ENCODE measurements at places on chromosomes 6 and 20.

GRCh38 chr6:41344876-41345275 is 9.5 kb downstream of the NCR2 start:
- DNase-seq, result peak; percentile 37

- no peak for DNase-seq
Observed at GRCh38 chr6:30882204-30882758, 2.0 kb upstream of the DDR1 start.

GRCh38 chr6:148747145-148747470 is 278 bp downstream of the UST start:
- DNase-seq, result no peak

DNA sequence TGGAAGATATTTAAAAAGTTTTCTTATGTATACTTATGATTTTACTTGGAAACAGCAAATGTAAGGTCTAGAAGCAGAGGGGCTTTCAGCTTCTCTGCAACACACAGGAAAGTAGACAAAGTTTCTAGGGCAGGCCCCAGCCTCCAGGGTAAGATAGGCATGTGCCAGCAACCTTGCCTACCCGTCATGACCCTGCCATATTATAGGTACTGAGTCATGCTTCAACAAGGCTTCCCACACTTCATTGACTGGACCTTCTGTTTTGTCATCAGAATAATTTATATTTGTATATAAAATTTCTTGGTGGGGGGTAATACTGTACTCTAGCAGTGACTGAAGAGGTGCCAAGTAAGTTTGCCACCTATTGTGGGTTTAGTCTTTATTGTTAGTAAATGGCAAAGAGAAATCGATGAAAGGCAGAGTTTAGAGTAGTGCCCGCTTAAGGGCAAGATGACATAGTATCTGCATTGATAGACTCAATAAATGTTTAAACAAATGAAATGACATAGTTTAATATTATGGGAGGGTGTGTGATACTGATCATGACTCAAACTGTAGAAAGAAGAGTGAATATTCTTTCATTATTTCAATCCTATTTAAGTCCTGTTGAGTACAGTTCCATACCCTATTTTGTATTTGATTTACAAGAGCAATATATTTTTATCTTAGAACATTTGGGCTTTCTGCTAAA is 95.6 kb downstream of the JARID2 start:
- DNase-seq, result no peak

GRCh38 chr6:7086488-7086887 is 21.3 kb upstream of the RREB1 start:
- peak; percentile 44 for DNase-seq

DNA sequence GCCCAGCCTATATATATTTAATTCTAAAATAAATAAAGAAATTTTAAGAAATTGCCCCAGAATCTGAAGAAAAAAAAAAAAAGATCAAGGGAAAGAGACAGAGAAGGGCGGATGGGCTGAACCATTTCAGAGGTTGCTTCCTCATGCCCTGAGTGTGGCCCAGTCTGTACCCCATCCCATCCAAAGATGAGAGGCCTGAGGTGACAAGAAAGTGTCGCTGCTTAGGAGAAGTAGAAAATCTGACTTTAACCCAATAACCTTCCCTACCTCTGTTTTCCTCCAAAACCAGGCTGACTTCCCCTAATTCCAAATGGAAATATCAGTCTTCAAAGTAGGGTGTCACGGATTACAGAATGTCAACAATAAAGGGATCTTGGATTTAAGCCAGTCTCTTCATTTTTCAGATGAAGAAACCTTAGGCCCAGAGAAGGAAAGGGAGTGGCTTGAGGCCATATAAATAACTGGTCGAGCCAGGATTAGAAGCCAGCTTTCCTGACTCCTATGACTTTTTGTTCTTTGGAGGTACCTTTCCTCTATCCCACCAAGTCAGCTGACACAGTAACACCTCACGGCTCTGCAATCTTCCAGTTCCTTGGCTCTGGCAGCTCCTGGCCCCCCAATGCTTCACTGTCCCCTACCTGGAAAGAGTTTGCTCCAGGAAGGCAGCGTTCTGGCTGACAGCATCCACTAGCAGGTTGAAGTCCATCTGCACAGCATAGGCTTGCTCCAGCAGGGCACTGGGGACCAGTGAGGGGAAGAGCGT is 10.1 kb downstream of the GSS start:
- DNase-seq, result no peak

DNA sequence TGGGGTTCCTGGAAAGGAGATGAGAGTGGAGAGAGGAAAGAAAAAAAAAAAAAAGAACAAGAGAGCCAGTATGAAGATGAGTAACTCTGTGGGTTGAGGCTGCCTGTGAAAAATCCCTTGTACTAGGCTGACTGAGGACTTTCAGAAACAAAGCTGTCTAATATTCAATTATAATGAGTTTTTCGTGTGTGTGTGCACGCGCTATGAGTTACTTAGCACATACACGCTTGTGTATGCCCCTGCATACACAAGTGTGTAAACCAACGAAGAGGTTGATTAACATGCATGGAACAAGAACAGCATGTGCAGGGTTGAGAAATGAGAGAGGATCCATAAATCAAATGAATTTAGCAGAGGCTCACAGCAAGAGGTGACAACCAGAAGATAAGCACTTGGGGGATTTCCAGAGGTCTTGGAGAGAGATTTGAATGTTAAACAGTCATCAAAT is 4.8 kb upstream of the RBPJL start:
- DNase-seq, result no peak

DNA sequence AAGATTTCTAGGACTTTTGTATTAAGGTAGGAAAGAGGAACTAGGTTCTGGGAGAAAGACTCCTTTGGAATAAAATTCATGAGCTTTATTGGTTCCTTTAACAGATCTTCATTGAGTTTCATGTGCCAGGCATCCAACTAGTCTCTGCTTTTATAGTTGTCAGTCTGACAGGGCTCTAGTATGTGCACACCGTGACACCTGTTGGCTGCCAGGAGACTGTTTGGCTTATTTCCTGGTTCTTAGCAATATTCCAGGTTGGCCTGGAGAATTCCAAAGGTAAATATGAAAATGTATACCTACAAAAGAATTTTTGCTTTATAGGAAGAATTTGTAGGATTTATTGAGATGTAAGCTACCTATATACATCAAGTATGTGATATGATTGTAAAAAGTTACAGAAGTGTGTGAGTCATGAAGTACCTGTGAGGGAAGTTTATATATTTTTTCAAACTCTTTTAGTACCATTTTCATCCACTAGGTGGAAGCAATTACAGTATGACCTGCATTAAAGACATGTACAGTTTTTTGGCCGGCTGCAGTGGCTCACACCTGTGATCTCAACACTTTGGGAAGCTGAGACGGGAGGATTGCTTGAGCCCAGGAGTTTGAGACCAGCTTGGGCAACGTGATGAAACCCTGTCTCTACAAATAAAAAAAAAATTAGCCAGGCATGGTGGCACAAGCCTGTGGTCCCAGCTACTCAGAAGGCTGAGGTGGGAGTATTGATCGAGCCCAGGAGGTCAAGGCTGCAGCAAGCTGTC is 35.2 kb downstream of the NDUFAF5 start:
- peak; percentile 43 for DNase-seq

- DNase-seq, result no peak
Observed at GRCh38 chr6:31940256-31940664, 5.6 kb upstream of the CFB start.

DNA sequence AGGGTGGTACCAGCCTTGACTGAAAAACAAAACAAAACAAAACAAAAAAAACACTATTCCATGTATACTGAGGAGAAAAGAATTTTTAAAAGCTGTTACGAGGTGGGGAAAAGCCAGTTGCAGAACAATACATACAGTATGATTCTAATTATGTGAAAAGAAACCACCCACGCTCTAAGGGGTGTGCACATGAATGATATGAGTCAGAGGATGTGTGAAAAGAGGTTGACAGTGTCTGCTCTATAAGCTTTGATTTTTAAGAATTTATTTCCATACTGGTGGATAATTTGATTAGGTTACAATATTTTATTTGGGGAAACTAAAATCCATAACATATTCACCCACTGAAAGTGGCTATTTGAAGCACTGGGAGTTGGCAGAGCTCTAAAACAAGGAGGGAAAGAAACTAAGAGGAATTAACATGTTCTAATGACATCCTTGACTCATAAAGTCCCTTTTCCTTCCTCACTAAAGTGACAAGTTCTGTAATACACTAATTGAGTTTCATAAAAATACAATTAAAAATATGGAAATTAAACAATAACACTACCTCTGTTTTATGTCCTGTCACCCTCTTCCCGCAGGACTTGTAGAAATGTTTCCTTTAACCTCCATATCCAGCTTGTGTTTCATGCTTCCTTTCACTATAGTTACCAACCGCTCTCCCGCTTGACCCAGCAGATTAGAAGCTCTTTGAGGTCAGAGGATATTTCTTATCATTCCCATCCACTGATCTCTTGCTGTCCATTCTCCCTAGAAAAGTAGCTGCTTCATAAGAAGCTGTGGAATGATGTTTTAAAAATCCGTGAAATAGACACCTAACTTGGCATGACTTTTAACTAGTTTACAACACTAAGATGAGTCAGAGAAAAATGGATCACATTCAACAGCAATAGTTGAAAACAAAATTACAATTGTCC is 118.6 kb upstream of the CCDC28A start:
- no peak for DNase-seq

GRCh38 chr20:12790859-12791258 is 217.9 kb upstream of the SPTLC3 start:
- DNase-seq, result no peak

DNA sequence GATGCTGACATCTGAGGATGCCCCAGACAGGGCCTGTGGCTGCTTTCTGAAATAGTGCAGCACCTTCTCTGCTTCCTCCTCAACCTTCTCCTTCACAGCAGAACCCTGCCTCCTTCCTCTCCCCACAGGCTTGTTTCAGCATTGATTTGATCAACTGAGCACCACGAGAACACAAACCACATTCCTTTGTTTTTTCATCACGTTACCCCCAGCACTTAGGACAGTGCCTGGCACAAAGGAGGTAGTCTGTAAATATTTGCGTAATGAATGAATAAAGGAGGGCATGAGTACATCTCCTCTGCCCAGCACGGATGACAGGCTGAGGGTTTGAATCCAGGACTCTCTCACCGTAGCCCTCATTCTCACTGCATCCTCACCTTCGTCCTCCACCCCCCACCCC is 21.3 kb upstream of the WFDC2 start:
- DNase-seq, result no peak

GRCh38 chr6:108294297-108294726 is 542 bp upstream of the AFG1L start:
- no peak for DNase-seq

DNA sequence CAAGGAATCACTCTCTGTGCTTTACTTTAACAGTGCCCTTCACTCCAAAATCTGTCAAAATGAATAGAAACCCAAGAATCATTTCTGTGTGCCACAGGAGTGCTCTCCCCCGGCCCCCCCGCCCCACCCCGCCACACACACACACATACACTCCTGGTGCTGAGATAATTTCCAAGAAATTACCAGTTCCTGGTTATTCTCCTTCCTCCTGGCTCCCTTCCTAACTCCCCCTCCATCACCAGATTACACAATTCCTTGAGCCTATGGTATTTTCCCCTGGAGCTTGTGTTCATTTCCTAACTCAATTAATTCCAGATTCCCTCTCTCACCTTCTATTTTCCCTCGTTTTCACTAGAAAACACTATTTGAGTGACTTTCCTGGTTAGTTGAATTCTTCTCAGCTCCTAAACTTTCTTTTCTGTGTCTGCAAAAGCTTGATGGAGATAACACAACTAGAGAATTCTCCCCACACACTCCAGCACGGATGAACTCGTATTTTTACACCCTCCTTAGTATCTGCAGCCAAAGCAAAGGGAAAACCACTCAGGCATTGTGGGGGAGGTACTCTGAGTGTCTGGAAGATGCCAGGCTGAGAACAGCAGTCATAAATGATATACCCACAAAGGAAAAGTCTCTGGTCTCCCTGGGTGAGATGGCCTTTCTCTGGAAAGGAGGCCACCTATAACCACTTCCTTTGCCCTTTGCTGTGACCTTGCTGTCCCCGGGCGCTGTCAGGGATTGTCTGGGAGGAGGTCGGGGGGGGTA is 1.9 kb upstream of the SLC24A3 start:
- DNase-seq, result no peak

DNA sequence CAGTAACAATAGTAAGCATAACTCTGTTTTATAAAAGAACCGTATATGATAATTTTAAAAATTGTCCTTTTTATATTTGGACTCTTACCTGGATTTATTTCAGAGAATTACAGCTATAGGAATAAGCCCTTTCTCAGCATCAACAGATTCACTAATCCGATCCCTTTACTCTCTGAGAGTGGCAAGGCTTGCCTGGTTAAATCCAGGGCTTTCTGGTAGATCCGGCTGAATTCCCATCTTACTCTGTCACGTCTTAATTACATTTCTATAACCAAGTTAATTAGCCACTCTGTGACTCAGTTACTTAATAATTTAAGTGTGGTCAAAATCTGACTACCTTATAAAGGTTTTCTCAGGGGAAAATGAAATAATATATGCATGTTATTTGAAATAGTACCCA is 294.7 kb downstream of the FRK start:
- DNase-seq, result no peak

- DNase-seq, result no peak
Observed at GRCh38 chr6:126919947-126920346, 198.5 kb upstream of the RSPO3 start.

GRCh38 chr20:19487420-19487819 is 270.6 kb upstream of the RIN2 start:
- DNase-seq, result no peak

GRCh38 chr6:34161857-34162515 is 16.1 kb upstream of the GRM4 start:
- DNase-seq, result no peak

DNA sequence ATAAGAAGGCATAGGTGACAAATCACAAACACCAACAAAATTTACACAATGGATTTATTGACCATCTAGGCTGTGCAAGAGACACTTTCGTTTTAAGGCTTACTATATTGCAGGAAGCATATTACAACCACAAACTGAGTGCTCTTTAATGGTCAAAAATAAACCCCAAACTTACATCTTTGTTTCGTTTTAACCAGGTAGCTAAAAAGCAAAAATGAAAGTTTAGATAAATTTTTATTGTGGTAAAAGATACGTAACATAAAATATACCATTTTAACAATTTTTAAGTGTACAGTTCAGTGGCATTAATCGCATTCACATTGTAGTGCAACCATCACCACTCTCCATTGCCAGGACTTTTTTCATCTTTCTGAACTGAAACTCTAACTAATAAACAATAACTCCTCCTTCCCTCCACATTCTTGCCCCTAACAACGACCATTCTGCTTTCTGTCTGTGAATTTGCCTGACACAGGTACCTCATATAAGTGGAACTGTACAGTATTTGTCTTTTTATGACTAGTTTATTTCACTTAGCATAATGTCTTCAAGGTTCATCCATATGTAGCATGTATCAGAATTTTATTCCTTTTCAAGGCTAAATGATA is 32.3 kb upstream of the DUSP22 start:
- peak; percentile 17 for DNase-seq

- no peak for DNase-seq
Observed at GRCh38 chr20:6530779-6531315, 236.6 kb upstream of the BMP2 start.

- no peak for DNase-seq
Observed at GRCh38 chr6:45625191-45625664, 247.5 kb upstream of the SUPT3H start.

DNA sequence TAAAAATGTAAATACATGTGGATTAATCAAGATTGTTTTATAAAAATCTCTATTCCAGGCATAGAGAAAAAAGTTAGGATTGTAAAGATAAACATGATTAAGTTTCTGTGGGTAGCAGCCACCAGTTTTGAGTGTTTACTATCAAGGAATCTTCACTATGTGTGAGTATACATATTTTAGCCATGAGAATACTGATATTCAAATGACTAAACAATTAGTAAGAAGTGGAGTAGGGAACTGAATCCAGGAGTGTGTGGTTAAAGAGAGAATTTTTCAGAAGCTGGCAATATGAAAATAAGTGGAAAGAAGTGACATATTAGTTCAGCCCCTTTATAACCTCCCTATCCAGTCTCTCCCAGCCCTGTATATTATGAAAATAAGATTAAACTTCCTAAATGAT is 10.3 kb downstream of the ELOVL2 start:
- no peak for DNase-seq
